ENCODE measurements at places on chromosomes 1 and 21. TPM values are rescaled to one million over a fixed set of nuclear protein-coding genes. Genes with fewer than 3 reads are reported as not detected.

DNA sequence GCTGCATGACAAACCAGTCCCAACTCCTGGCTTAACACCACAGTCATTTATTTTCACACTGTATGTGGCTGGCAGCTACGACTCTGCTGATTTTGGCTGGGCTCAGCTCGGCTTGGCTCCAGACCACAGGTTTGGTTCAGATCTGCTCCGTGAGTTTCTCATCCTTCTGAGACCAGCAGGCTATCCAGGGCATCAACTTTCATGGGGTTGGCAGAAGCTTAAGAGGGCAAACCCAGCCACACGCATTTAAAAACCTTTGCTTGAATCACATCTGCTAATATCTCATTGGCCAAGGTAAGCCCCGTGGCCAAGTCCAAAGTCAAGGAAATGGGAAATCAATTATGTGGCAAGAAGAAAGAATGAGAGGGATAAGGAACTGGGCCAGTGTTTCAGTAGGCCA lies 574.2 kb downstream of the MATN1 start:
- no peak for DNase-seq

DNA sequence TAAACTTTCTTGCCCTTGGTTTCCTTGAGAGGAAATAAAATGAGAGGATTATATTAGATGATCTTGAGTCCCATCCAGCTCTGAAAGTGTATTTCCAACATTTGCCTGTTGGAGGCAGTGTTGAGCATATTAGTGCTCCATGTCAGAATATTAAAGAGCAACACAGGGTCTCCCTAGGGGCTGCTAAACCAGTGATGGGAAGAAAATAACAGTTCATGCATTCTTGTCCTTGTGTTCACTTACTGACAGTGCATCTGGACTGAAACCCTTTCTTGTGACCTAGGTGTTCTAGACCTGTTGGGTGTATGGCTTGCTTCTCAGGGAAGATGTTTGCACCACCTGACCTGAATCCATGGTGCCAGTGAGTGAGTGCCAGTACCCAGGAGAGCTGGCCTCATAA lies 124.7 kb upstream of the KIAA0040 start:
- DNase-seq: no peak

DNA sequence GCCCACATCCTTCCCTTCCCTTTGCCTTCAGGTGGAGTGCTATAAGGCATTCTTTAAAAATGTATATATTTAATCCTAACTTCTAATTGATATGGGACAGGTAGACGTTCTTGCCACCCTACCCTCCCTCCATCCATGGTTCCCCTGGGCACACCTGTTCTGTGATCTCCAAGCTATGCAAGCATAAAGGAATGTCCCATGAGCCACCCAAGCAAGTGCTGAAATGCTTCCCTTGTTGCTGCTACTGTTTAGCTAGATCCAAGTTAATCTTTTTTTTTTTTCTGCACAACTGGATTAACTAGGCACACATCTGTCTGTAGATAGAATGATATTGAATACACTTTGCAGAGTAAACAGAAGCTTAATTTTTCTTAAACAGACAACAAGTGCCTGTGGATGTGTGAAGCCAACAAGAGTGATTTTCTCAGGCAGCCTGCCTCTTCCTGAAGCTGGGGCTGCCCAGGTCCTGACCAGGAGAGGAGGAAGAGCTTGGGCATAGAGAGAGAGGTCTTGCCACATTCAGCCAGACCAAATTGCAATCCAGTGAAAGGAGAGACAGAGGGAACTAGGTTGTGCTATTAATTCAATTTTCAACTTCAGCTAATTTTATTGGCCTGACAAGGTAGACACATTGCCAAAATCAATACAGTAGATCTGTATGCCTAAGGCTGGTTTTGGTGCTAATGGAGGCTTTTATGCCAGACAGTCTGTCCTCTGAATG lies 28.2 kb upstream of the ATP1B1 start:
- DNase-seq: no peak

- DNase-seq: no peak
Measured at GRCh38 chr1:187033693-187034390, 205.1 kb downstream of the PLA2G4A start.

GRCh38 chr1:158675563-158676323 lies 10.8 kb downstream of the SPTA1 start:
- DNase-seq: no peak

DNA sequence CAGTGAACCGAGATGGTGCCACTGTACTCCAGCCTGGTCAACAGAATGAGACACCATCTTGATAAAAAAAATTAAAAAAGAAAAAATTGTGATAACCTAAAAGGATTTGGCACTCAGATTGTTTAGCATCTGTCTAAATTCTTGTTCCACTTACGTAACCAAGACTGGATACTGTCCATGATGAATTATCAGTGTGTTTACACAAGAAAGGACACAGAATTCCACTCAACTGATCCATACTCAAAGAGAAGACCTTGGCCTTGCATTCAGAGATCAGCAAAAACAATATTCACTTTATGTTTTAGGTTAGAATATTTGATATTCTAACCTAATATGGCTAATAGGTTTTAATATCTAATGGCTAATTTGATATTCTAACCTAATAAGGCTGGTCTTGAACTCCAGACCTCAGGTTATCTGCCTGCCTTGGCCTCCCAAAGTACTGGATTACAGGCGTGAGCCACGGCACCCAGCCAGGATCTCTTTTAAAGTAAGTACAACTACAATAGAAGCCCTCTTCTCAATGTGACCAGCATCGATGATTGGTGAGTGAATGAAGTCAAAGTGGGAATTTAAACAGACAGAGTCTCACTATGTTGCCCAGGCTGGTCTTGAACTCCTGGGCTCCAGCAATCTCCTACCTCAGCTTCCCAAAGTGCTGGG lies 43.1 kb upstream of the COX20 start:
- DNase-seq: no peak

- no peak for DNase-seq
Measured at GRCh38 chr1:212366901-212367300, 47.8 kb downstream of the PACC1 start.

DNA sequence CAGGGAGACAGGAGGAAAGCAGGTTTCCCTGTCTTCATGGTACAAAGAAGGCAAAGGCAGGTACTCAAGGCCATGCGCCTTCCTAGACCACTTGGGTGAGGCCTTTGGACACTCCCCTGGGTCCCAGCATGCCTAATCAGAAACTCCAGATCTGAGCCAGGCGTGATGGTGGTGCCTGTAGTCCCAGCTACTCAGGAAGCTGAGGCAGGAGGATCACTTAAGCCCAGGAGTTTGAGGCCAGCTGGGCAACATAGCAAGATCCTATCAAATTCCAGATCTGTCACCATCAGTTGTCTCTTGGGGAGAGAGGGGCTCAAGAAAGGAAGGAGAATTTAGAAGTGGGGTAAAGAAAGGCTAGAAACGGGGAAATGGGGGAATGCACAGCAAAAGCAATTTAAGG lies 96.3 kb upstream of the SLC25A33 start:
- no peak for DNase-seq

DNA sequence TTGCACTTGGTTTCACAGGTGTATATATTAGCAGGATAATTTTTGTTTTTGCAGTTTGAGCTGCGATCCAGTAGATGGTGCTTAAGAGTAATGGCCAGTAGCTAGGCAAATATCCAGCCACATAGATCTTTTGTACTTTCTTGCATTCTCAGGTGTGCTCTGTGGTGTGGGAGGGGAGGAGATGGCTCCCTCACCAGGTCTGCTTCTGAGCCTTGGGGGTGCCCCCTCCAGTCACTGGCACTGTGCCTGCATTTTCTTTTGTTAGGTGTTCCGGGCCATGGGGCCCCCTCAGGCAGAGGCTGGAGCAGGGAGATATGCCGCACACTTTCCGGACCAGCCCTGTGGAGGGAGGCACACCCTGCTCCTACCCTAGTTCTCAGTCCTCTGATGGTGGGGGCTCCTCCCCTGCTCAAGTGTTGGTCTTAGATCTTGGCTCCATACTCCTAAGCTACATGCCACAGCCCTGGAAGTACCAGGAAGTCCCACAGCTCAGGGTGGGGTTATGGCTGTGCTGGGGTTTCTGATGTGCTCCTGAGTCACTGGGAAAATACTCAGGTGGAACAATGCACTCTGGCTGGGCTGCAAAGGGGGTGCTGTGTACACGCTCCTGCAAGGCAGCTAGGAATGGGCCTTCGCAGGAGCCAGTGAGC lies 197.6 kb upstream of the DMRTA2 start:
- DNase-seq: peak; percentile 67

GRCh38 chr1:165143437-165144065 lies 213.0 kb downstream of the LMX1A start:
- DNase-seq: peak; percentile 61

DNA sequence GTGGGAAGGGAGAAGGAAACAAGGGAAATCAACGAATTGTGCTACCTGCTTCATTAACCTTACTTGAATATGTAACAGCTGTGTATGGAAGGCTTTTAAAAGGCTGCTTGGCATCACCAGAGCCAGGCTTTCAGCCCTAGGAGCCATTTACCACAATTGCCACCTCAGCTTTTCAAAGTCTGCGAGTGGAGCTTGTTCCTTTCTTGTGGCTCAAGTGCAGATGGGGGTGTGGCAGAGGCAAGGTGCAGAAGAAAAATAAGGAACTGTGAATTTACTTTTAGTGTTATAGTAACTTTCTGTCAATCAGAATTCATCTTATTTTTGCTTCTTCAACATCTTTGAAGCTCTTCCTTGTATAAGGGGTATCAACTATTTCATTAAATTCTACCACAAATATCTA lies 17.6 kb downstream of the CLCA2 start:
- no peak for DNase-seq

DNA sequence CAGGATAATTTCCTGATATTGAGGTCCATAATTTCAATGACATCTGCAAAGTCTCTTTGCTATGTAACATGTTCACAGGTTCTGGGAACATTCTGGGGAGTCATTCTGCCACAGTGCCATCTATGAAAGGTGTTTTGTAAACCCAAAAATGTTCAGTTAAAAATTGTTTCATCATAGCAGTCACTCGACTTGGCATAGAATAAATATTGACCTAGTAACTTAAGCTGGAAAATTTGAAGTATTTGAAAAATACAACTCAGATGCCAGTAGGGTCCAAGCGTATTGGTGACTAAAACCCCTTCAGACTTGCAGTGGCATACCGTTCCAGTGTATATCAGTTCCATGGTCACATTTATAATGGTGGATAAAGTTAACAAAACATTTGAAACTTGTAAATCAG lies 6.8 kb downstream of the DESI2 start:
- DNase-seq: no peak

GRCh38 chr21:32812035-32812434 lies 40.5 kb upstream of the PAXBP1 start:
- DNase-seq: no peak

DNA sequence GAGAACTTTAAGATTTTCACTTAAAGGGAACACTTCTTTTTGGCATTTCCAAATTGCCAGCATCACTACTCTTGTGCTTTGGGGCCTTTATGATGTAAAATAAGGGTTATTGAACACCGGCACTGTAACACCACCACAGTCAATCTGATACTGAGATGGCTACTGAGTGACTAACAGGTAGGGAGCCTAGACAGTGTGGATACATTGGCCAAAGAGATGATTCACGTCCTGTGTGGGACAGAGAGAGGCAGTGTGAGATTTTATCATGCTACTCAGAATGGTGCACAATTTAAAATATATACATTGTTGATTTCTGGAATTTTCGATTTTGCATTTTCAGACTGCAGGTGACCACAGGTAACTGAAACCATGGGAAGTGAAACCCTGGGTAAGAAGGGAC lies 261.6 kb downstream of the SPATA17 start:
- DNase-seq: no peak

DNA sequence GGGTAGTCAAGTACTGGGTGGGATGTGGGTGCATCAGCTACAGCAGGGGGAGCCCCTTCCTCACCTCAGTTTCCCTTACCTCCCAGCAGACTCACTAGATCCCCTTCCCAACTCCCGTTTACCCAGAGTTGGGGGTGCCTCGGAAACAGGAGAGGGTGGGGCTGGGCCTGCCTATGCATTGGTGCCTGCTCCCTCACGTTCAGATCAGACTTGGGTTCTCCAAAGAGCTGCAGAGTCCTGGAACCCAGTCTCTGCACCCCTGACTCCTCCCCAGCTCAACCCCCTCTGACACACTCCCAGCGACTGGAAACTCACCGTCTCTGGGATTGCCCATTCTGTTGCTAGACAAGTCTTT lies 6.0 kb downstream of the FOXO6 start:
- DNase-seq: no peak

GRCh38 chr21:31684918-31685317 lies 25.4 kb downstream of the SOD1 start:
- DNase-seq: no peak

GRCh38 chr1:99535470-99536164 lies 110.3 kb upstream of the PALMD start:
- no peak for DNase-seq

DNA sequence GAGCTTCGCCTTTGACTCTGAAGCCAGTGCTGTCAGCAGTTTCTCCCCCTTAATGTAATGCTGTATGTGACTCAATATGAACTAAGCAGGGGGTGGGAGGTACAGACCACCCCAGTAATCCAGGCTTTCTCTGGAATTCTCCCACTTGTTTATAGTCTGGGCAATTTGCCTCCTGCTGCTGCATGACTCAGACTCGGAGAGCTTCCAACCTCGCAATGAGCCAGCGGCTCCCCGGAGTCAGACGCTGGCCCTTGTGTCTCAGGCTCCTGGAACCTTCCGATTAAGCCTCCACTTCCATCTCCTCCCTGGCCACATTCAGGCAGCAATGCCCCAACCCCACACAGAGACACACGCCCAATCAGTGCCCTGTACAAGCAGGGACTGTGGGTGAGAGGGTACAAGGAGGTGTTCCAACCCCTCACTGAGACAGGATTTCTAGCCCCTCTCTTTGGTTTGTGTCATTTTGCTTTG lies 471.7 kb upstream of the VAMP3 start:
- no peak for DNase-seq

- DNase-seq: no peak
Measured at GRCh38 chr1:32742199-32742947, 39.8 kb upstream of the SYNC start.

GRCh38 chr1:200150721-200151120 lies 123.2 kb downstream of the NR5A2 start:
- DNase-seq: no peak

DNA sequence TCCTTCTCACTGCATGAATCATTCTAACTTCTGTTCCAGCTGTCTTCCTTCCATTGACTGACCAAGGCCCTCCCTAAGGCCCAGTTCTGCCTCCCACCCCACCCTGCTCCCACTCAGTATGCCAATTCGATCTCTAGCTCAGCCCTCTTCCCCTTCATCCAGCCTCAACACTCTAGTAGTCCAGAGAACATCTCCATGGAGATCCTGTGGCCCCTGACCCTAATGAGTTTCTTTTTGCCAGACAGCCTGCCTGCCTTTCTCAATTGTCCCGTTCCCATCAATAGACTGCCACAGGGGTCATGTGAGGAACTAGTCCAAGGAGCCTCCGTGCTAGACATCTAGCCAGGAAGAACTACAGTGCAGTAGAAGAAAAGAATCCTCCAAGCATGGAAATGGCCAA lies 26.4 kb downstream of the RRAGC start:
- DNase-seq: no peak

- DNase-seq: no peak
Measured at GRCh38 chr1:36109041-36109679, 15.9 kb downstream of the COL8A2 start.

Gene SLC1A7
- polyA plus RNA-seq: 0.21 TPM

Gene ZNF644
- polyA plus RNA-seq: 6.8 TPM

Gene LRRC38
- not detected for polyA plus RNA-seq

Gene PADI1
- not detected for polyA plus RNA-seq

Gene HENMT1
- 0.97 TPM for polyA plus RNA-seq

Gene EDEM3
- 14.5 TPM for polyA plus RNA-seq

Gene GJA5
- 0.70 TPM for polyA plus RNA-seq

All from liver (tissue), 10 donors.